Lung (tissue), 17 donors: ENCODE measurements at places on chromosomes 6 and 20. TPM values are rescaled to one million over a fixed set of nuclear protein-coding genes. Genes with fewer than 3 reads are reported as not detected.

CYB5R4 gene
- 19.9 TPM for total RNA-seq

- DNase-seq = peak; percentile 73
These were observed 2.1 kb upstream of the HIVEP2 start for GRCh38 chr6:142946924-142947713.

DNA sequence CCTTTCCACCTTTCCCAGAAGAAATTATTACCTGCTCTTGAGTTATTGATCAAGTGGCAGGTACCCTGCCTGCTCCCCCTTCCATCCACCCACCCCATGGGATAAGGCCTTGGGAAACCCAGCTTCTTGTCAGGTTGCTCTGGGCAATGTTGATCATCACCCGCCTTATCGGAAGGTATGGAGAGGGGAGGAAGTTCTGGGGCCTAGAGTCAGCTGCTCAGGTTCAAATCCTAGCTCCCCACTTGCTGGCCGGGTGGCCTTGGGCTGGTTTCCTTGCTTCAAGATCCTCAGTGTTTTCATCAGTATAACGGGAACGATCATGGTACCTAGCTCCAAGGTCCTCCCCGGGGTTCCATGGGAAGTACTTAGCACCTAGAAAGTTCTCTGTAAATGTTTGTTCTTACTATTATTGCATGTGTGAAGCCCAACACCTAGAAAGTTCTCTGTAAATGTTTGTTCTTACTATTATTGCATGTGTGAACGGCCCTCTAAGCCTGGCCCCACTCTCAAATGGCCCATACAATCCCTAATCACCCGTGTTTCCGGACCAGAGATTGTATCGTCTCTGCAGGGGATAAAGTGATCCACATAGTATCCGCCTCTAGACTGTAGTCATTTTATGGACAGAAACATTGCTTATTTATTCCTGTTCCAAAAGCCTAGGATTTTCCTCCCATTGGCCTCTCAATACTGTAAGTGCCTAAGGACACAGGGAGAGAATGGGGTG, 1.1 kb upstream of the PREX1 start:
- DNase-seq = no peak

SLC17A1 gene
- total RNA-seq = not detected

DNA sequence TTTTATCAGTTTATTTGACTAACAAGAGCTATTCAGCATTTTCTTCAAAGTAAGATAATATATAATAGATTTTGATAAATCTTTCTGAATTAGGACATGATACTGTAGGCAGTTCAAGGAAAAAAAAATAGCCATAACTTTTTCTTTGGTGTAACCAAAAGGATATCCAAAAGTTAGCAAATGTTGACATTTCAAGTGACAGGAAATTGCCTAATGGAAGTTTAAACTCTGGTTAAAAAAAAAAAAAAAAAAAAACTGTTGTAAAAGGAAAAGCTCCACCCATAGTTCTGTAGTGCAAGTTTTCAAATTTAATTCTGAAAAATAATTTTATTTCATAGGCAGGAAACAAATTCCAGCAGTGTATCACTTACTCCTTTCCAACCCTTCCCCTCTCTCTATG, 18.8 kb downstream of the HEBP2 start:
- no peak for DNase-seq

GRCh38 chr6:149961728-149962425, 1.9 kb upstream of the ULBP1 start:
- DNase-seq = no peak

GRCh38 chr6:84467296-84467695, 239.9 kb upstream of the CEP162 start:
- no peak for DNase-seq

PRL gene
- 0.18 TPM for total RNA-seq

TBXT gene
- not detected for total RNA-seq

TGM2 gene
- 476 TPM for total RNA-seq

- DNase-seq = no peak
These were observed 61.5 kb upstream of the FKBP1C start for GRCh38 chr6:63149730-63150129.

DNA sequence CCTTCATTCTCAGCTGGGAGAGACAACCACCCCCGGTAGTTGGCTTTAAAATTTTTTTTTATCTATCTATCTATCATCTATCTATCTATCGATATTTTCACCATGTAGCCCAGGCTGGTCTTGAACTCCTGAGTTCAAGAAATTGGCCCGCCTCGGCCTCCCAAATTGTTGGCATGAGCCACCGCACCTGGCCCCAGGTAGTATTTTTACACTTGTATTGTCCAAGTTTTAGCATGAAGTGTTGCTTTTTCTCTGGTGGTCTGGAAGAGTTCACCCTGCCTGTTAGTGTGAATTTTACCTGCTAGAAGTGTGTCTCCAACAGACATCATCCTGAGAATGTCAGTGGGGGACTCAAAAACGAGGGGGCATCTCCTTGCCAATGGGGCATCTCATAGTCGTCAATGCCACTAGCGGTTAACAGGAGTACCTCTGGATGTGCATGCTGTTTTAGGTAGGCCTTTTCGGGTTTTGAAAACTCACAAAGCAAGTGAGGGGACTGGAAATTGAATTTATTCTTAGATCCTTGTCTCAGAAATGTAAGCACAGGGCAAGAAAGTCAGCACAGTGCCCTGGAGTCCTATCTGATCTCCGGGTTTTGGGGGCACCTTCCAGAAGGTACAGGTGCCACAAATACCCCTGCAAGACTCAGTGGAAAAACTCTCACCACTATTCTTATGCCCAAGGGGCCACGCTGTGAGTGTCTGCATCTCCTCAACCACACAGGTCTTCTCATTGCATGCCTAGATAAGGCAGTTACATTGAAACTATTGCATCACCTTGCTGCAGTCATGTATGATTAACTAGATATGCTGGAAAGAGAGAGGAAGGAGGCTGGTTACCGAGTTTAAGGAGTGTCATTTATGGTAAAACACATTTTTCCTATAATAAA, 37.1 kb downstream of the TNFAIP3 start:
- DNase-seq = no peak

GRCh38 chr6:136550045-136550329, 235 bp downstream of the MAP7 start:
- DNase-seq = no peak

GRCh38 chr6:109799664-109800063, 108.6 kb downstream of the FIG4 start:
- no peak for DNase-seq

- no peak for DNase-seq
These were observed 397.5 kb downstream of the HDGFL1 start for GRCh38 chr6:22966691-22967422.

DNA sequence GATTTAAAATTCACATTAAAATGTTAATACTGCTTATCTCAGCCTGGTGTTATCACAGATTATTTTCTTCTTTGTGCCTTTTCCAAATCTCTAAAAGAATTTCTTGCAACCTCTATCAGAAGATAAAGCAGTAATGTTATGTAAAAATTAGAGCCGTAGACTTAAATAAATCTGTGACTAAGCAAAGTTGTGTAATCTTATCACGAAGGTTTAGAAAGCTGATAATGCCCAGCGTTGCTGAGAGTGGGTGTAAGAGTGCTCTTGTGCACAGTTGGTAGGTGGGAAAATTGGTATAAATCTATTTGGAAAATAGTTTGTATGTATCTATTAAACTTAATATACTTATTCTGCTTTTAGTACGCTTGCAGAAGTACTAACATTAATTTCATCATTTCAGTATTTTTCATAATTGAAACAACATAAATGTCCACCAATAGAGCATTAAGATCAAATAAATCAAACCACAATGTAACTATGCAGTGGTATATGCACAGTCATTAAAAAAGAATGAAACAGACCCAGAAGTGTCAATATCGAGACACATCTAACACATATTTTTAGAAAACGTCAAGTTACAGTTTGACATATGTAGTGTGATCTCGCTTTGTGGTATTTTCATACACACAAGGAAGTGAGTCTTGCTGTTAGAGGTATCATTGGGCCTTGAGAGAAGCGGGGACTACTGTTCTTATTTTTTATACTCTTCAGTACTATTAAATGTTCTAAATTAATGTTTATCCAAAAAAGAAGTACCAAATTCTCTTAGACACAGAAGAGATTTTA, 54.4 kb upstream of the PBOV1 start:
- no peak for DNase-seq

DNA sequence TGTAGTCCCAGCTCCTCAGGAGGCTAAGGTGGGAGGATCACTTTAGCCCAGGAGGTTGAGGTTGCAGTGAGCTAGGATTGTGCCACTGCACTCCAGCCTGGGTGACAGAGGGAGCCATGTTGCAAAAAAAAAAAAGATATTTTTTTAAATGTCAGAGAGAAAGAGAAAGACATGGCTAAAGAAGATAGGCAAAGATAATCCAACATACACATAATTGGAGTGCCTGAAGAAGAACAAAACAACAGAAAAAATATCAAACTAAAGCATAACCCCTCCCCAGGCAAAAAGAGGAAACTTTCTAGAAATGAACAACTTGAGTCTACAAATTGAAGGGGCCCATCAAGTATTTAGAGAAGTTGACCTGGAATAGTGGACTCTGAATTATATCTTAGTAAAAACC, 14.0 kb upstream of the GRM4 start:
- no peak for DNase-seq

- no peak for DNase-seq
These were observed 324.7 kb downstream of the PLCB1 start for GRCh38 chr20:8456765-8457164.

GRCh38 chr20:50341880-50342637, 151.4 kb downstream of the CEBPB start:
- no peak for DNase-seq

- DNase-seq = no peak
These were observed 42.2 kb downstream of the B4GALT5 start for GRCh38 chr20:49671433-49671832.

DNA sequence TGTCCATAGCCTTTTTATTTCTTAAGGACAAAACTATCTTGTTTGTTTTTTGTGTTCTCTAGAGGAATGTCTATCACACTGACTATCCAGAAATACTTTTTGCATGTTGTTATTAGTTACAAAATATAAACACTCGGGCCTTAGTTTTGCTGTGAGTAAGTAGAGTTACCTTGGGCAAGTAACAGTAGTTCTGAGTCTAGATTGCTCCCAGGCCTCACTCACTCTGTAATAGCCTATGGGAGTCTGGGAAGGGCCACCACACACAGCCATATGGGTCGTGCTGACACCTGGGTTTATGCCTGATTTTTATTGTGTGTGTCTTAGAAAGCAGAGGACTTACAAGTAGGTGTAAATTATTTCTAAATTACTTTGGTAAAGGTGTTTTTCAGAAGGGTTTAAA, 185.8 kb downstream of the TMEM242 start:
- DNase-seq = no peak

DNA sequence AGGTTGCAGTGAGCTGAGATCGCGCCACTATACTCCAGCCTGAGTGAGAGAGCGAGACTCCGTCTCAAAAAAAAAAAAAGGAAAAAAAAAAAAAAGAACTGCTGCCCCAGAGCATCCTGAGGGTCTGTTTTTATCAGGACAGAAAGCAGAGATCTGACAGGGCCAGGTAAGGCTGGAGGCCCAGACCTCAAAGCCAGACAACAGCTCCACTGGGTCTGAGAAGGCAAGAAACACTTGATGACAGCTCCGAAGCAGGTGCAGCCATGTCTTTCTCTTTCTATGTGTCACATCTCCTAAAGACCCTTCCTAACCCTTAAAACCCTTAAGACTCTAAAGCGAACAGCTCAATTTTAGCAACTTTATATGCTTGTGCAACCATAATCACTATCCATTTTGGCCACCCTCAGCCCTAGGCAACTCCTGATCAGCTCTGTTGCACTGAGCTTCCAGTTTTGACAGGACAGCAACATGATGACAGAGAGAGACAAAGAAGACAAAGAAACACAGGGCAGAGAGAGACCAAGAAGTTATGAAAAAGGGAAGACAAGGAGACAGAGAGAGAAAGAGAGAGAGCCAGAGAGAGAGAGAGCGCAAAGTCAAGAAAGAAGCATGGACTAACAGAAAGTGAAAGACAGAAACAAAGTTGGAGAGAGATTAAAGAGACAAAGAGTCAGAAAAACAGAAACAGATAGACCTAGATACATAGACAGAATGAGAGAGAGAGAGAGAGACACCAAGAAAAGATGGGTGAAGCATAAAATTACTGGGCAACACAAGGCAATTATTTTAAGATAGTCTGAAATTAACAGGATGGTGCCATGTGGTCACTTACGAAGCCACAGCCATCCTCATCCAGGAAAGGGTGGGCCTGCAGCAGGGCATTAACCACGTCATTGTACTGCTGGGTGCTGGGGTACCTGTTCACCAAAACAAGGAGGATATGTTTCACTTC, 39.2 kb downstream of the SAMD3 start:
- no peak for DNase-seq

DNA sequence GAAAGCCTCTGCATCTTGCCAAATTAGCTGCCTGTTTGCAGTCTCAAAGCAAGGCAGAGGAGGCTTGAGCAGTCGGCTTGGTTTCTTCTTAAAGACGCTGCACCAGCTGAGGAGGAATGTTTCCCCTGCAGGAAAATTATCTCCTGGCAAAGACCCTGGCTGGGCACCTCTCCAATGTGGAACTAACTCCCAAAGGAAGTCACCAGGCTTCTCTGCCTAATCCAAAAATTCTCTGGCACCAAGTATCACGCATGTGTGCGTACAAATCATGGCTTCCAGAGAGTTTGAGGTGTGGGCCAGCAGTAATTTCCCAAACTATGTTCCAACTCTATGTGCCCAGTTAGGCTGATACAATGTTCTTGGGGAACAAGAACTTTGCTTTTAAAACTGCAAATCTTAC, 176.2 kb downstream of the KIF16B start:
- DNase-seq = peak; percentile 83

- peak; percentile 85 for DNase-seq
These were observed 172.9 kb downstream of the ADGRG6 start for GRCh38 chr6:142474531-142475289.

- peak; percentile 56 for DNase-seq
These were observed 300.0 kb downstream of the ZFAND3 start for GRCh38 chr6:38119516-38119915.

GRCh38 chr6:37285861-37286311, 27.9 kb upstream of the TMEM217 start:
- DNase-seq = no peak

OPRM1 gene
- not detected for total RNA-seq

GRCh38 chr6:23316131-23316530, 746.8 kb downstream of the HDGFL1 start:
- DNase-seq = no peak

FAM162B gene
- total RNA-seq = 64.4 TPM

- DNase-seq = peak; percentile 74
These were observed 300.2 kb downstream of the UTRN start for GRCh38 chr6:144585217-144585814.
